NCI-H774 (cell line): ENCODE measurements at places on chromosomes 13 and 19.

- DNase-seq, result peak; percentile 91
These were observed 8.6 kb downstream of the ISOC2 start for GRCh38 chr19:55452749-55453346.

- DNase-seq, result no peak
These were observed 46.1 kb downstream of the HSPH1 start for GRCh38 chr13:31115616-31116015.

- no peak for DNase-seq
These were observed 270.3 kb upstream of the TMTC4 start for GRCh38 chr13:100944791-100945345.

GRCh38 chr19:14400951-14401431 is 18.1 kb downstream of the DDX39A start:
- no peak for DNase-seq

DNA sequence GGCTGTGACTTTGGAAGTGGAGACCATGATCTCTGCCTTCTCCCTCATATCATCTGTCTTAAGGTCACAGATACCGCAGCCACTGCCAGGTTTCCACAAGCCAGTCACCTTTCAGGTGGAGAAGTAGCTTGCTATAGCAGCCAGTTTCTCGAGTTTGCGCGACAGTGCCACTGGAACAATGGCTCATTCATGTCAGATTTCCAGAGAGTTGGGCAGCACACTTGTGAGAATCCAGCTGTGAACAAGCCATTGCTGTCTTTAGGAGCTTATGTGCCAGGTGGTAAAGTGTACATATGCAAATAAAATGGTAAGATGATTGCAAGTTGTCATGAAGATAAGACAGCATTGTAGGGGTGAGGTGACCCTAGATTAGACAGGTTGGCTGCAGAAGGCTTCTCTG is 22.3 kb downstream of the GARRE1 start:
- DNase-seq, result no peak

- no peak for DNase-seq
These were observed 27.1 kb downstream of the ELAVL1 start for GRCh38 chr19:7978179-7978825.

- no peak for DNase-seq
These were observed 43.8 kb downstream of the C13orf42 start for GRCh38 chr13:51067210-51067701.

GRCh38 chr19:30848636-30849425 is 476.6 kb downstream of the ZNF536 start:
- DNase-seq, result no peak

DNA sequence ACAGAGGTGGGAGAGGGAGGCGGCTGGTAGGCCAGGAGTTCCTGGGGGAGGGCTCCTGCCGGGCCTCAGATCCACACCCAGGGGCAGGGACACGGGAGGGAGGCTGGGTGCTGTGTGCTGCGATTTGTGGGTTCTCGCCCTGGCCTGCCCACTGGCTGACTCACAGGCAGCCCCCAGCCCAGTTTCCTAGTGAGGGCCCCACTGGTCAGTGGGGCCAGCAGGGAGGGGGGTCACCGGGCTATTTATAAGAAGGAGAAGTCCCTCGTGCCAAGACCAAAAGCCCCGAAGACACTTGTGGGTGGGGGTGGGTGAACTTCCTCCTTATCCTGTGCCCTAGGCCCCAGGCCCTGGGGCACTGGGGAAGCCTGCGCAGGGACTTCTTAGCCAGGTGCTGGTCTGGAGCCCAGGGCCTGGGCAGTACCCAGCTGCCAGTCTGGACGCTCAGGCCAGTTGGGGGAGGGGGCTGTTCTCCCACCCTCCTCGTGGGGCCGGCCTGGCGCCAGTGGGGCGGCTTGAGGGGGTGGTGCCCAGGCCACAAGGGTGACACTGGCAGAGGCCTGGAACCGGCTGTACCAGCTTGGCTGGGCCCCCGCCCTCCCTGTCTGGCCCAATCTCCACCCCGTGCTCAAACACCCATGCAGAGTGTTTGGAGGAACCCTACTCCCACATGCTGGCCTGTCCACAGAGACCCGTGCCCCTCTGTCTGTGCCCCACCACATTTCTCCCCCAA is 5.0 kb upstream of the JUNB start:
- DNase-seq, result no peak

- DNase-seq, result no peak
These were observed at the start of gene KCNN1 for GRCh38 chr19:17966550-17967256. Gene KCNN1 (plus strand): TSS chr19:17967107. CDS start chr19:17973889, 6,782 bp downstream.

DNA sequence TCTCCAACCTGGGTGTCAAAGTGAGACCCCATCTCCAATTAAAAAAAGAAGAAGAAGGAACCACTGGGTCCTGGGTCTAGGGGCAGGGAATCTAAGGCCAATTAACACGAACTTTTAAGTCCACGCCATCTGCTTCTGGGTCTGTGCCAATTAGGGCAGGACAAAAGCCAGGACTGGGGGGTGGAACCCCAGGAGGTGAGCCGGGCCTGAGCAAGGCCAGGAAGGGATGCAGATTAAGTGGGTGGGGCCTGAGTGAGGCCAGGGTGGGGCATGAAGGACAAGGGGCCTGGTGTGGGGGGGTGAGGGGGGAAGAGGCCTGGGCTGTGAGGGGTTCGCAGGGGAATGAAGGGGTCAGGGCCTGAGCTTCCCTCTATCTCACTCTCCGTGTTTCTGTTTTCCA is 26.3 kb upstream of the ZNF83 start:
- no peak for DNase-seq

DNA sequence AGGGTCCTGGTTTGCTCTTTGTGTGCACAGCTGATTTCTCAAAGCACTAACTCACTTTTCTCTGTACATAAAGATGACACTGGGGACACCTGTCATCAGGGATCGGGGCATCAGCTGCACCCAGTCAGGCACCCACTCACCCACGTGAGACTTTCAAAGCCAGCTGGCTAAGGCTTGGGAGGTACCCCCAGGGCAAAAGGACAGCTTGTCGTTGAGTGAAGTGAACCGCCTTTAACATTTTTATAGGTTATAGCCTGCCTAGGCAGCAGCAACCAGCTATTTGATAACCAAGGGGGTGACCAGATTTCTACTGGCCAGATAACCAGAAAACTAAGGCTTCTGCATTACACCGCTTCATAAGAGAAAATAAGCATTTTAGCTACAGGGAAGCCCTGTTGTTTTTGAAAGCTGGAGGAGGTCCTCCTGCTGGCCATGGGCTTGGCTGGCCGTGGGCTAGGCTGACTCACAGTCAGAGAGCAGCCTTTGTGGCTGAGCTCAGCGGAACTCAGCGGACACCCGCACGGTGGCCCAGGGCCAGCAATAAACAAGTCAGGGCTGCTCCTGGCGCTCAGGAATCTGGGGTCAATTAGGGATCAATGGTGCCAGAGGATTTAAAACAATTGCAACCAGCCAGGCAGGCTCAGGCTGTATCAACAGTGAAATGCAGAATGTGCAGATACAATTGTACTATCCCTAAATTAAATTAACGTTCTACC is 57.1 kb downstream of the ALOX5AP start:
- DNase-seq, result no peak

DNA sequence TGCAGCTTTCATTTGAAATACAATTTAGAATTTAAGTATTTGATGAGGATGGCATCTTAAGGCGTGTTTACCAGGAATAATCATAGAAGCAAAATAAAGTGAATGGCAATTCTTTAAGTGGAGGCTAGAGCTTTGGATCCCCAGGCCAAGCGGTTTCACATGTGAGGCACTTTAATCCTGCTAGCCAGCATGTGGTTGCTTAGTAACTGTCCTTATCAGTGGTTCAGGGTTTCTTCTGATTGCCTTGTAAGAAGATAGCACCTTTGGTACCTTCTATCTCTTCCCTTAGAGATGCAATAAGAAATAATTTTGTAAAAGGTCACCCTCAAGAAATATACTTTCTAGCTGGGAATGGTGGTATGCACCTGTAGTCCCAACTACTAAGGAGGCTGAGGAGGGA is 38.9 kb upstream of the SERP2 start:
- no peak for DNase-seq

DNA sequence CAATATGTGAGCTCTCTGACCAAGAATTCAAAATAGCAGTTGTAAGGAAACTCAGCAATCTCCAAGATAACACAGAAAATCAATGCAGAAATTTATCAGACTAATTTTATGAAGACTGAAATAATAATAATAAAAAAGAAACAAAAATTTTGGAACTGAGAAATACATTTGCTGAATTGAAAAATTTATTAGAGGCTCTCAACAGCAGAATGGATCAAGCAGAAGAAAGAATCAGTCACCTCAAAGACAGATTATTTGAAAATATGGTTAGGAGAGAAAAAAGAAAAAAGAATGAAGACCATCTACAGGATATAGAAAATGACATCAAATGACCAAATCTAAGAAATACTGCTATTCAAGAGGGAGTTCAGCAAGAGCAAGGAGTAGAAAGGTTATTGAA is 75.6 kb downstream of the RFC3 start:
- no peak for DNase-seq

DNA sequence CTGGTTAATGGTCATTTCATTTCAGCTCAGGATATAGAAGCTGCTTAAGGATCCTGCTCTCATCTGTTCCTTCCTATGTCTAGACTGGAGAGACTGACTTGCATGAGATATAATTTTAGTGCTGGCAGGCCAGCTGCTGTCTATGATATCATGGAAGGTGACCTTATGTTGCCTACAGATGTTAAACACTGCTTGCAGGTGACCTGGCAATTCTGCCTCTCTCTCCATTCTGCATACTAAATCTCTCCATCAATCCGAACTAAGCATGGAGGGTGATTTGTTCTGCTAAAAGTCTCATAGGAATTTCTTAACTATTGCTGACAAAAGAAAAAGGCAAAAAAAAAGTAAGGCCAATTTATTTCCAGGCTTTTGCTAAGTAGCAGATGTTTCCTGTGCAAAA is 81.0 kb downstream of the CCNA1 start:
- DNase-seq, result no peak

- DNase-seq, result no peak
These were observed 43.5 kb upstream of the TSC22D1 start for GRCh38 chr13:44619651-44620050.

GRCh38 chr13:33092073-33092987 is 76.1 kb downstream of the KL start:
- no peak for DNase-seq

DNA sequence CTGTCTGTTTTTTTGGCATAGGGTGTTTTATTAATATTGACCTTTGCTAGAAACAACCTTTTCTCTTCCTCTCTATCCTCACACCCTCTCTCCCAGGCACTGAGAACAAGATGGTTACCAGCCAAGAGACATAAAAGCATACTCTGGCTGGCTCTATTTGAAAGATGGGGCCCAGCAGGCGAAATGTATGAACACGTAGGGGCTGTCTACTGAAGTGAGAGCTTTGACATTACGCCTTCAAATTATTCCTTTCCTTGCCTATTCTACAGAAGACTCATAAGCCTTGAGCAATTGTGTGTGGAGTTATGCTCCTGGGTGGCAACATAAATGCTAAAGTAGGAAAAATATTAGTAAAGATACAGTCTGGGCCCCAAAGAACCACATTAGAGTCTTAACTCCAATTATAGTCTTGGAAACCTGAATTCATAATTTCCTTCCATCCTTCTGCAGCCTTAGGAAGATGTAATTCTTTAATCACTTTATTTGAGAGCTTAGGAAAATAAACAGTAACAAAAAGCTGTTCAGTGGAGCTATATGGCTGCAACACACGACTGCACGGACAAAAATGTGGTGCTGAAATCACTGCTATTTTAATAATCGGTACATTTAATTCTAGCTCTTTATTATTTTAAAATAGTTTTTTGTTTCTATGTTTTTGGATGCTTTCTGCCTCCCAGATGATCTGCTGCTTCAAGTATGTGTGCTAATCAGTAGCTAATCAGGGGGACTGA is 122.3 kb upstream of the RNF113B start:
- DNase-seq, result no peak

- no peak for DNase-seq
These were observed at the start of gene FKRP for GRCh38 chr19:46745521-46746280. Gene FKRP (plus strand): TSS chr19:46746057. CDS start chr19:46755451, 9,394 bp downstream.

- DNase-seq, result no peak
These were observed 71.9 kb downstream of the TNFRSF19 start for GRCh38 chr13:23642110-23642509.

GRCh38 chr13:23865026-23865425 is 24.2 kb downstream of the MIPEP start:
- DNase-seq, result no peak

DNA sequence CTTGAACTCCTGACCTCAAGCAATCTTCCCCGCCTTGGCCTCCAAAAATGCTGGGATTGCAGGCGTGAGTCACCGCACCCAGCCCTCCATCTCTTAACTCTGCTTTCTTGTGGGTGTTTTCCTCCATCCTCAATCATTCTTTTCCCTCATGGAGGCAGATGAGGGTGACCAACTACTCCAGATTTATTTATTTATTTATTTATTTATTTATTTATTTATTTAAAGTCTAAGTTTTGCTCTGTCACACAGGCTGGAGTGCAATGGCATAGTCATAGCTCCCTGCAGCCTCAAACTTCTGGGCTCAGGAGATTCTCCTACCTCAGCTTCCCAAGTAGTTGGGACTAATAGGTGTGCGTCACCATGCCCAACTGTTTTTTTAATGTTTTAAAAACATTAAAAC is 14.9 kb downstream of the VAV1 start:
- DNase-seq, result no peak

GRCh38 chr13:99982036-99982730 is 599 bp downstream of the ZIC2 start:
- DNase-seq, result no peak

DNA sequence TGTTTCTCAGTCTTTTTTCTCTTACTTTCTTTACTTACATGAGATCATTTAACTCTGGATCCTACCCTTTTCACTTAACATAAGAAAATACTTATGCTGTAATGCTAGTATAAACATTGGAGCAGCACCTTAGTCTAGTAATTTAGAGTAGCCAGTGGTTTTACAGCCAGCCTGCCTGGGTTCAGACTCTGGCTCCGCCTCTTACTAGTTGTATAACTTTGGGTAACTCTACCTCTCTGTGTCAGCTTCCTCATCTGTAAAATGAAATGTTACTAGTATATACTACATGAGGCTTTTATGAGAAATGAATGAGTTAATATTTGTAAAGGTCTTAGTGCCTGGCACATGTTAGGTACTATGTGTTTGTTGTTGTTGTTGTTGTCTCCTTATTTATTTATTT is 5.6 kb downstream of the CDADC1 start:
- DNase-seq, result no peak

DNA sequence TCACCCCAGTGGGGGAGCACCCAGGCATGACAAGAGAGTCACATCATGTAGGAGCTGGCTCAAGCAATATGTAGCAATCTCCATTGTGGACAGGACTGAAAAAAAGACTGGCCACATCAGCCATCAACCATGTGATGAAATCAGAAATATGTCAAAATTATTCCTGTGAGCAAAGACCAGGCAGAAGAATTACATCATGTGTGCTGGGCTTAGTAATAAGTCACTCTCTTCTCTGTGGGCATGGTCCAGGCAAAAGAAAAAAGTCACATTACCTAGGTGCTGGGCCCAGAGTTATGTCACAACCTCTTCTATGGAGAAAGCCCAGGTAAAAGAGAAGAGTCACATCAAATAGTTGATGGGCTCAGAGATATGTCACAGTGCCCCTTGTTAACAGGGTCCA is 28.3 kb upstream of the ZNF729 start:
- DNase-seq, result no peak

GRCh38 chr19:48310227-48310626 is 15.1 kb upstream of the EMP3 start:
- DNase-seq, result no peak
